Stimulated activated CD4-positive, alpha-beta T cell treated with anti-CD3 and anti-CD28 coated beads, Interleukin-2, amount 100 ng/mL, for 4 hours (primary cell): ENCODE measurements at places on chromosomes 3 and 15.

DNA sequence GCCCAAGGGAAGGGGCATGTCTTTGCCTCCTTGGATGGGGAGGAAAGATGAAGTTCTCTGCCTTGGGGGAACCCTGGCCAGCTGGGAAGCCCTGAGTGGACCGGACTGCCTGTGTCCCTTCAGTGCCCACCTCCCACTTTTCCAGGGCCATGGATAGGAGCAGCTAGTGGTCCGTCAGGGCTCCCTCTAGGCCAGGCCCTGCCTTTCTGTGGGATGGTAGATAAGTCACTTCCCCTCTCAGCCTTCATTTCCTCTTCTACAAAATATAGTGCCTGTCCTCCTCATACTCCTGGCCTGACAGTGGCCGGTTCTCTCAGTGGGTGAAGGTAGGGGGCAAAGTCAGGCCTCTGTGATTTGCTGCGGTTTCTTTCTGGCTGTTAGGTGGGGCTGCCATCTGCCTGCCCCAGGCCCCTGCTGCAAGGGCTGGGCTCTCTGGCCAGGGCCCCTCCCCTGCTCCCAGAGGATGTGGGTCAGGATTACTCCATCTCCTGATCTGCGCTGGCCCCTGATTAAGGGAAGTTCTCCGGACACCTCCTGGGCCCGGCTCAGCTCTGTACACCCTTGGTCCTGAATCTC is 1.4 kb downstream of the PLEKHO2 start:
- no peak for DNase-seq

DNA sequence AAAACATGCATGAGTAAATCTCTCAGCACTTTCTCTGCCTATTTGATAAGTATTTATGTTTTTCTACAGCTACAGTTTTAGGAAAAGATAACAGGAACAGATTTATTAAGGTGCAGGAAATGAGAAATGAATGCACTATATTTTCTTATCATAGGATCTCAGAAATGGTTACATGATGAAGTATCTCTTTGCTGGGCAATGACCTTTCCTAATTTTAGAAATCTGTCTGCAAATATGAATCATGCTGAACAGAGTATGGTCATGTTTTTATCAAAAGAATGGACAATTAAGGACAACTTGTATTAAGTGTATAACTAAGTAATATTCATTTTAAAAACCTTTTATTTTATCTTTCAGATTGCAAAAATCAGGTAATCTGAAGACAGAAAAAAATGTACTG is 53.8 kb upstream of the SPPL2A start:
- no peak for DNase-seq

DNA sequence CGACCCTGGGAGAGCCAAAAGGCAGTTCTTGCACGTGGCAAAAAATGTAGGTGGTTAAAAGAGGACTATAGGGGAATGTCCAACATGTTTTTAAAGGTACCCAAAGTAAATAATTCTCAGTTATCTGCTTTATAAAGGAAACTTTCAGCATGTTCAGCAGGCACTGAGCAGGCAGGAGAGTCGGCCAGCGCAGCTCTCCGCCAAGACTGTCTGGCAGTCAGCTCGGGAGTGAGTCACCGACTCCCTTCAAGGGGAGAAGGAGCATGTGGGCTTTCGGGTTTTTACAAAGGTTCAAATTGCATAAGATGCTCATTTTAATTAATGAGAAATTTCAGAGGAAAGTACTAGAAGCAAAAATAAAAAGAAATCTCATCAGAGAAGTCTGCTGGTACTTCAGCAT is 7.0 kb downstream of the GABRA5 start:
- no peak for DNase-seq

- no peak for DNase-seq
These were observed 29.5 kb downstream of the TBC1D2B start for GRCh38 chr15:78047761-78048627.

DNA sequence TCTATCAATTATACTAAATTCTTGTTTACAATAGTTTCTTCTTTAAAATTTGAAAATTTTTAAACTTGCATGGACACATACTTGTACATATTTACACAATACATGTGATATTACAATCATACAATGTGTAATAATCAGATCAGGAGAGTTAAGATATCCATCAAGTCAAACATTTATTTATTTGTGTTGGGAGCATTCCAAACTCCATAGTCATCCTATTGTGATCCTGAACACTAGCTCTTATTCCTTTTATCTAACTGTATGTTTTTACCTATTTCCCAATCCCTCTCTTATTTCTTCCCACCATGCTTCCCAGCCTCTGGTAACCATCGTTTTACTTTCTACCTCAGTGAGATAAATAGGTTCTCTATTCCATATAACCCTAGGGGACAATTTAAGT is 1219.2 kb downstream of the ZPLD1 start:
- no peak for DNase-seq

DNA sequence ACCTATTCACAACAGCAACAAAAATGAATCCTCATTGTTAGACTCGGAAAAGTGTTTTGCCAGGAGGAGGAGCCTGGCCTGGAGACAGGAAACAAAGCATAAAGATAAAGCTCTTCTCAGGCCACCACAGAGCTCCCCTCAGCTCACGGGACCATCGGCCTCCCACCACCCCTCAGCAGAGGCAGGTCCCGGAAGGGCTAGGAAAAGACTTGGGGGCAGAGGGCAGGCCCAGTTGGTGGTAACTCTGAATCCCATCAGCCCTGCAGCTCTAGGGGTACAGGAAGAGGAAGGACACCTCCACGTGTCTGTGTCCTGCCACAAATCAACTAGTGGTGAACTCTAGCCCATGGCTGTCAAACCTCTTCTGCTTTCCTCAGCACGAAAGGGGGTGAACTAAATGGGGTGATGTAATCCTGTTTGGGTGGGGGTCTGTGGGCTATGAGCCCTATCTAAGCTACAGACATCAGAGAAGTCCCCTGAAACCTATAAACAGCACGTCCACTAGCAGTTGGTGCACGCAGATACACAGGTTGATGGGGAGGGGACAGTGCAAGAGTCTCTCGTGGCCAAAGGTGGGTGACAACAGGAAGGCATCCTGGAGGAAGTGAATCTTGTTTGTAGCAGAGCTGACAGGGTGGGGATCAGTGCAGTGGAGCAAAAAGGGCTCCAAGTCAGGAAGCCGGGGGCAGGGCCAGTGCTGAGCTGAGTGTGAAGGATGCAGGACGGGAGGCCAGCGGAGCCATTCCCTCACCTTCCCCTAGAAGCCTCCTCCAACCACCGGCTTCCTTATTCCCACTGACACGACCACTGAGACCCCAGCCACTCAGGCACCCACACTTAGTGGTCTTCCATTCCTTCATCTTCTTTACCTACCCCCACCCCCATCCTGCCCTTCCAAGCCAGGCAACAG is 111.1 kb upstream of the HACD2 start:
- DNase-seq, result no peak

DNA sequence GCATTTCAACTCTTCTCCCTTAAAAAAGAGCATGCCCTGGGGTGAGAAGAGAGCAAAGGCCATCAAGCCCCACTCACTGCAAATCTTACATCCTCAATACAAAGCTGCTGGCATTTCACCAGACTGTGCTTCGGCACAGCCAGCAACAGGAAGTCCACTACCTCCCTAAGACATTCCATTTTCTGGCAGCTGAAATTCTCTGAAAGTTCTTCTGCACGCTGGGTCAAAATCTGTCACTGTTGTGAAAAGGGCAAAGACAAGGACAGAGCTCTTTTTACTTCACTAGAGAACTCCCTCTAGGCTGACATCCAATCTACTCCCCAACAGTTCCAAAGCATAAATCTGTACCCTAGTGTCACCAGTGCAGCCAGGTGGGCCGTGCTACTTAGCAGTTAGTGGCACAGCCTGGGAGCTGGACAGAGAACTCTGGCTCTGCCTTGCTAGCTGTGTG is 6.3 kb downstream of the MTMR10 start:
- no peak for DNase-seq

DNA sequence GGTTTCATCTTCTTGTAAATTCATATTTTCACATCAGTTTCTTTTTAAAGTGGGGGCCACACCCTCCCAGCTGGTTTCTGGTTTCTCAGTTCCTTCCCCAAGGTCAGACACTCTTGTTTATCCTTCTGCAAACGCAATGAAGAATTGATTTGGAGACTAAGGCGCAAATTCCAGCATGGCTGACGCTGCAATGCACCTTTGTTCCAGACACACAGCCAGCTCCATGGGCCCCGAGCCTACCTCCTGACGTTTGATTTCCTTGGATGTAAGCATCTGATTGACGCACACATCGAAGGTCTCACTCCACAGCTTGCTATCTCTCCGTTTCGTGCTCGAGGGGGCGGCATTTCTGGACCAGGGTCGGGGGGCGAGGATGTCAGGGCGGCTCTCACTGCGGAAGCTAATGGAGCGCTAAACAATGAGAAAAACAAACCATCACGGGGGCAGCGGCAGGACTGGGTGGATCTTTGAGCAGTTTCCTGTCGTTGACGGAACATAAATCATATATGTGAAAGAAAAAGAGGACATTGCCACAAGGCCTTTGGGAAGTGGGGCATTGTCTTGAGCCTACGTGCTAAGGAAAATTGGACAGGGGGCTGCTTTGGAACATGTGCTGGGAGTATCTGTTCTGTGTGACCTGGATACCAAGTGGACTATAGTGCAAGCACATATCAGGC is 46.9 kb downstream of the ARHGEF3 start:
- no peak for DNase-seq

DNA sequence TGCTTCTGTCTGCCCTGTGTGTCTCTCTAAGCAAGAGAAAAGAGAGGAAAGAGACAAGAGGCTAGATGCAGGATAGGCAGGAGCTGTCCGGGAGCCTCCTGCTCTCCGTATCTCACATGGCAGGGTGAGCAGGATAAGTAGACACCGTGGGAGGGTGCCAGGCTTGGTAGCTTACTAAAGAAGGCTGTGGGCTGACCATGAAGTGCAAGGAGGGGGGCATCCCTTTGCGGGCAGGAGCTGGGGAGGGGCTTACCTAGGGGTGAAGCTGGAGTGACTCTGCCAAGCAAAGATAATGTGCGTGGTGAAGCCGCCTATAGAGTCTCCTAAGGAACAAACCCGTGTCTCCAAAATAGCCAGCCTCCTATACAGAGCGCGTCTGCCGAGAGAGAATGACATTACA is 33.7 kb upstream of the TMC3 start:
- no peak for DNase-seq

DNA sequence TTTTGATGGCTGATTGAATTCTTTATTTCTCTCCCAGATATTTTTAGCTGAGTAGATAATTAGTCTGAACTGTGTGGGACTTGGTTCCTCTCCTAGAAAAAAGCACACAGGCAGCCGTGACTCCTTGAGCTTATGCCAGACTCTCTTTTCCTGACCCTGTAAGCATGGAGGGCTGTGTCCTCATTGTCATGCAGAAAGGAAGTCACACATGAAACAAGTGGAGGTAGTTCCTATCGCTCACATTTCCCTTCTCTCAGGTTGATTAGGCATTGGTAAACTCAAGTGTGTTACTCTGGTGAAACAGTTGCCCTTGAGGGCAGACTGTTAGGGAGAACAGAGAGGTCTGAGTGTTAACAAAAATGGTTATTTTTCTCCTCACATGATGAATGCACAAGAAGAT is 6.3 kb upstream of the RTP4 start:
- DNase-seq, result no peak

DNA sequence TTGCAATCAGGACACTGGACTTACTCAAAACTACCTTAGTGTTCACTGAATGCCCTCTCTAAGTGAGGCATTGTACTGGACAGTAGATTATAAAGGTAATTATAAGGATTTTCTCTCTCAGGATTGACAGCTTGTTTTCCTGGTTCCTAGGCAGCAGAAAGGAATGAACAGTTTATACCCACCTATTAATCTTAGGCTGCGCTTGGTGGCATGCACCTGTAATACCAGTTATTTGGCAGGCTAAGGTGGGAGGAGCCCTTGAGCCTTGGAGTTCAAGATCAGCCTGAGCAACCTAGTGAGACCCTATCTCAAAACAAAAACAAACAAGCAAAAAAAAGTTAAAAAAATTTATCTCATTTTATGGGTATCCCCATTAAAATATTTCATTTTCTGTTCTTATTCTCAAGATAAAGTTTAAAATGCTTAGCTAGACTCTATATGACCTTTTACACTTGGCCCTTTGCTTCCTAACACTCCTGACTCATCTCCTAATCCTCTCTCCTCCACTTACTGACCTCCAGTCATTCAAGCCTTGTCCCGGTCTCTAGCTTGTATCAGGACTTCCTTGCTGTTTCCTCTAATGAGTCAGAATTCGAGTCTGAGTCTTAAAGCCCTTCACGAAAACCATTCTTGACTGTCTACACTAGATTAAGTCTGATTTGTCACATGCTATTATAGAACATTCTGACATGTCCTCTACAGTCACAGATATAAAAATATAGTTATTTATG is 348.6 kb downstream of the NLGN1 start:
- DNase-seq, result no peak

DNA sequence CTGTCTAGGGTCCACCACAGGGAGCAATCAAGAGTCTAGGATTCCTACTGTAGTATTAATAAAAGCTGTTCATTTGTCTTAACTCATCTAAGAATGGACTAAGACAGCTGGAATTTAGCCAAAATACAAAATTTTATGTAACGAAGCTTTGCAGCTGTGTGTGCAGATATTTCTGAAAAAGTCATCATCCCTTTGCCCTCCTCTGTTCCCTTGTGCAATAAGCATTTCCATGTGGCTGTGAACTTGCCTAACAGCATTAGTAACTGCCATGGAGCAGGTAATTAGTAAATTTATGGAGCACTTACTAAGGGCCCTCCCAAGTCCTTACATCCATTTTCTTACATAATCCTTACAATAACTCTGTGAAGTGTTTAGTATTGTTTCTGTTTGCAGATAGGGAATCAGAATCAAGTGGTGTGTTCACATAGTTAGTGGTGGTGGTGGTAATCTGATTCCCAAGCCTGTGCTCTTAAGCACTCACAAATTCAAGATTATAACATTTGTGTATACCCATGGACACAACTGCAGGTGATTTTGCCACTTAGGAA is 114.5 kb downstream of the RARB start:
- DNase-seq, result no peak

DNA sequence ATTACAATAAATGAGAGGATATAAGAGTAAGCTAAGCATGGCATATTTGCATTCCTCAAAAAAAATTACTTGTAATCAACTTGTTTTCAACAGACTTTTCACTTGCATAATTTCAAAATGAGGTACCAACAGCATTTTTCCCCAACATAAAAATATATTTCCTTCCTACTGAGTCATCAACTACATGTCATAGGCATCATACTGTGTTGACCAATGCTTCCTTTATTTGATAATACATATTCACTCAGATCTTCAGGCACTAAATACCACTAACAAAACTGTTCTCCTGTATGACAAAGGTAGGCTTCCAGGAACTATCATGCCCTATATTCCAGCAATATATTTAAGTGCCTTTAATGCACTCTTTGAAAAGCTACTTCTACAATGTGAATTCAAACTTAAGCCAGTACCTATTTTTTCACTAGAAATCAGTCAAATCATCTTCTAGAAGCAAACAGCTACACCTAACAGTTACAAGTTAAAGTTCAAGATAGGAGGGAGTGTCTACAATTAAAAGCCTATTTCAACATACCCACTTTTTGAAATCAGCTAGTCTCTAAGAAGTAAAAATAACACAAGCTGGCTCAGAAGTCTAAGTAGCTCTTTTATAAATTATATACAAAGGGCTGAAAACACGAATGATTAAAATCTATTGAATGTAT is 11.3 kb downstream of the ADAM10 start:
- no peak for DNase-seq
